ENCODE measurements at places on chromosomes 16 and 17.

GRCh38 chr17:34826332-34826731, 134.9 kb downstream of the CCT6B start:
- DNase-seq: no peak

DNA sequence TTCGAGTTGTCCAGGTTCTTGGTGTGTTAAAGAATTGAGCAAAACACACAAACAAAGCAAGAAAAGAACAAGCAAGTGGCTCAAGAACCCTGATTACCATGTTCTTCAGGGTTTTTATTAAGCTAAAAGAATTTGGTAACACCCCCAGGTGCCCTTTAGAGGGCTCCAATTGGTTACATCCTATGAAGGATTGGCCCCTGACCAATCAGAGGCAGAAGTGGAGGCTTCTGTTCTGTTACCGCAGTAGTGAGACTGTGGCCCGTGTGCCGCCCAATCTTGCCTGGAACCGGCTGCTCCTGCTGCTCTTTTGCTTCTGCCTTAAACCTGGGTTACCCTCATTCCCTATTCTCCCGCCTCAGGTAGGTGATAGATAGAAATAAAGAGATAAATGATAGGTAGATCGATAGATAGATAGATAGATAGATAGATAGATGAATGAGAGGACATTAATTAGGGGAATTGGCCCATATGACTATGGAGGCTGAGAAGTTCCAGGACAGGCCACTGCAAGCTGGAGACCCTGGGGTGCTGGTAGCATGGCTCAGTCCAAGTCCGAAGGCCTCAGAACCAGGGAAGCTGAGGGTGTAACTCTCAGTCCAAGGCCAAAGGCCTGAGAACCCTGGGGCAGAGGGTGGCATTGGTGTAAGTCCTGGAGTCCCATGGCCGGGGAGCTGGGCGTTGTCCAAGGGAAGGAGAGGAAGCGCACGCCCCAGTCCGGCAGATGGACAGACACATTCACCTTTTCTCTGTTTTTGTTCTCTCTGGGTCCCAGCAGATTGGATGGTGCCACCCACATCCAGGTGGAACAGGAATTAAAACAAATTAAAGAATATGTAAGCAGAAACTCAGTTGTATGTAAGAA, 3.5 kb upstream of the CA5A start:
- no peak for DNase-seq

DNA sequence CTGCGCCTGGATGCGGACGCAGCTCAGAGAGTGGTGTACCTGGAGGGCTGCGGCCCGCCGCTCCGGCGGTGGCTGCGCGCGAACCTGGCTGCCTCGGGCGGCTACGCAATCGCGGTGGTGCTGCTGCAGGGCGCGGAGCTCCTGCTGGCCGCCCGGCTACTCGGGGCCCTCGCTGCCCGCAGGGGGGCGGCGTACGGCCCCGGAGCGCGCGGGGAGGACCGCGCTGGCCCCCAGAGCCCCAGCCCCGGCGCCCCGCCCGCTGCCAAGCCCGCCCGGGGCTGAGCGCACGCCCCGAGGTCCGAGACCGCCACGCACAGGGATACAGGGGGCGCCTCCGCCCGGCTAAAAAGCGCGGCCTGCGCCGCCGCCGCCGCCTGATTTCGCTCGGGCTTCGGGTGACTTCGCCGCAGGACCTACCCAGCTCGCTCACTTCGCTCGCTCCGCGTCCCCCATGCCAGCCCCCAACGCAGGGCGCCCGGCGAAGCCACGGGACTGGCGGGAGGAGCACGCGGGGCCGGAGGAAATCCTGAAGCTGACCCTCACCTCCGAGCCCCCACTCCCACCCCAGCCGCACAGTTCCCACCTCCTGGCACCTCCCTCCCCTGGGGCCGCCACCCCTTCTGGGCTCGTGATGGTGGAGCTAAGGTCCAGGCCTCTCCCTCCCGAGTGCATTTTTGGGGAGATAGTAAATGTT, 8.2 kb downstream of the PDE6G start:
- DNase-seq: no peak

- no peak for DNase-seq
Observed at GRCh38 chr16:11949527-11949926, 7.7 kb upstream of the NPIPB2 start.

GRCh38 chr17:63378411-63379375, 67.4 kb downstream of the CYB561 start:
- DNase-seq: no peak

- DNase-seq: no peak
Observed at GRCh38 chr16:2226245-2226793, 2.9 kb downstream of the E4F1 start.

- DNase-seq: no peak
Observed at GRCh38 chr16:11449716-11450115, 104.5 kb downstream of the RMI2 start.

DNA sequence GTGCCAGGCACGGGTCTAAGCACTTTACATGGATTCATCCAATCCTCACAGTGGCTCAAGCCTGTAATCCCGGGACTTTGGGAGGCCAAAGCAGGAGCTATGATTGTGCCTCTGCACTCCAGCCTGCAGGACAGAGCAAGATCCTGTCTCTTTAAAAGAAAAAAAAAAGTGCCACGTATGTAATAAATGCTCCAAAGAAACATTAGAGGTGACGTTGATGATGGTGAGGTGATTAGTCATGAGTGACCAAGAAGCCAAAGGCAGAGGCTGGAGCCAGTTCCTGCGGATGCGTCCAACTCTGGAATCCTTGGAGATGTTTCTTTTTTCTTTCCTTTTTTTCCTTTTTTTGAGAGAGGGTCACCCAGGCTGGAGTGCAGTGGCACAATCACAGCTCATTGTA, 59.4 kb upstream of the SIAH1 start:
- DNase-seq: no peak

GRCh38 chr17:4645642-4646041, 4.2 kb upstream of the ALOX15 start:
- no peak for DNase-seq

- no peak for DNase-seq
Observed at GRCh38 chr16:7335991-7336634, 3.5 kb downstream of the RBFOX1 start.

- DNase-seq: no peak
Observed at GRCh38 chr17:39628655-39629493, 2.1 kb downstream of the PPP1R1B start.

- no peak for DNase-seq
Observed at GRCh38 chr17:73189417-73190099, 3.3 kb upstream of the COG1 start.

- DNase-seq: no peak
Observed at GRCh38 chr17:54194268-54194667, 371.5 kb downstream of the KIF2B start.
